NCI-H526 (cell line): ENCODE measurements at places on chromosomes 4 and X.

- DNase-seq, result no peak
Measured at GRCh38 chr4:124777007-124777406, 64.5 kb upstream of the ANKRD50 start.

GRCh38 chr4:118711052-118711451 is 25.9 kb downstream of the METTL14 start:
- no peak for DNase-seq

GRCh38 chr4:144748814-144749555 is 103.0 kb downstream of the HHIP start:
- DNase-seq, result no peak

- no peak for DNase-seq
Measured at GRCh38 chr4:64251781-64252180, 157.5 kb downstream of the TECRL start.

- no peak for DNase-seq
Measured at GRCh38 chr4:52645300-52645699, 13.8 kb downstream of the USP46 start.
